ENCODE measurements at places on chromosomes 2 and 18.

DNA sequence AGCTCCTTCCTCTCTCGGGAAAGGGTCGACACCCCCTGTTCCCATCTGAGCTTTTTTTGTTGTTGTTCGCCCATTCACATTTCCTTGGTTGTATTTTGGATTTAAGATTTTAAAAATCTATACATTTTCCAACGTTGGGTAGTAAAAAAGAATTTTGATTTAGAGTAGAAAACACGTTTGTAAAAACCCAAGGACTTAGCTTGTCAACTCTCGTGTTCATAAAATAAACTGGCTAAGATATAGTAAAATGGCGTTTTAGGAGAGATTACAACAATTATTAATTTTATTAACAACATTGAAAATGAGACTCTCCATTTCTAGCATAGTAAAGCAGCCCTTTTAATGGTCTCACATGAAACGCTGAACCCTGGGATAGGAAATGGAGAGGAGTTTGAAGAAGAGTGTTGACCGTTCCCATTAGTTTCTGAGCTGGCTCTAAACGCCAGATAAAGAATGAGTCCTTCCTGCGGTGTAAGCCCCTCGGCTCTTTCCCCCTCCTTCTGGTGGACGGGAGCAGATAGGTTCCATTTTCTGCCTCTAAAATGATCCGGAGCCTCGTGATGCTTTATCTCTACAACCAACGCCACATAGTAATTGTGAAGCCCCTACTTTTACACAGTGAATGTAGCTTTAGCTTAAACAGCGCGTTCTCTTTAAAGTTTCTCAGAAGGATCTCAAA, 24.0 kb upstream of the ZNF516 start:
- DNase-seq: no peak

- no peak for DNase-seq
These were observed 110.9 kb downstream of the ROCK1 start for GRCh38 chr18:21000667-21001066.

- DNase-seq: no peak
These were observed 43.2 kb downstream of the LPIN2 start for GRCh38 chr18:2969695-2970094.

DNA sequence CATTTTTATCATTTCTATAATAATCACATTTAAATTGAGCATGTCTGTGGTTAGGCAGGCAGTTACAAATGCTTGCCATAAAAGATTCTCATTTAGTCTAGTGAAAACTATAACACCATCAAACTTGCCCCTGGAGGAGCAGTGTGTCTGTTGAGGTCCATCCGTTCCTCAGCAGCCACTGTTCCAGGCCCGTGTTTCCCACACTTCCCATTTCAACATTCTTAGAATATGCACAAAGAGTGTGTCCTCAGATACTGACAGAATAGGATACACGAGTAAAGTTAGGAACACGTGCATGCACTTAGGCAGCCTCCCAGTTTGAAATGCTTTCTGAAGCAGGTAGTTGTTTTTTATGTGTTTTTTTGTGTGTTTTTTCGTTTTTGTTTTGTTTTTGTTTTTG, 39.9 kb downstream of the NCK2 start:
- DNase-seq: no peak

DNA sequence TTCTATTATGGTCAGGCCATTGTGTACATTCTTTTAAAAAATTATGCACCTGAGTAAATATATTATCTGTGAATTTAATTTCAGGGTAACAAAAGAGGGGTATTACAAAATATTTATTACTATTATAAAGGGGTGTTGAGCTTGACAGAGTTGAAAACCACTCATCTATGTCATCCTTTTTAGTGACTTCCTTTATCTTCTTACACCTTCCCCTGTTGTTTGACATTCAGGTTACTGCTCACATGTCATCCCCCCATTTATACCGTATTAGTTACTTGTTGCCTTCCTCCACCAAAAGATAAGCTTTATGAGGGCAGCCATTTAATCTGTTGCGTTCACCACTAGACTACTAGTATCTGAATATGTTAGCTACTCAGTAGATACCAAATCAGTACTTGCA, 291.2 kb downstream of the BCL2 start:
- no peak for DNase-seq

DNA sequence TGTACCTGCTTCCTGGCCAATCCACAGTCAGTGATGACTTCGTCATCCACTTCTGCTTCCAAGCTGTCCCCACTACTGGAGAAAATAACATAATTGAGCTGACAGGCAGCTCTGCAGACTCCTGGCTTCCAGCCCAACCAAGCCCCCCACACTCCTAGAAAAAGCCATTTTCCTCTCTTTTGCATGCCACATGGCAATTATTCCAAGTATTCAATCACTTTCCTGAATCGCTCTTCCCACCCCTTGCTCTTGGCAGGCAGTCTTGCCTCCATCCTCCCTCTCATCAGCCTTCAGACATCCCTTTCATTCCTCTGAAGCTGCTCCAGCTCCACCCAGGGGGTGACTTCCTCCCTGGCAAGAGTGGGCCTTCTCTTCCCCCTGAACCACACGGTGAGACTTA, 14.3 kb upstream of the ST8SIA5 start:
- no peak for DNase-seq

- peak; percentile 70 for DNase-seq
These were observed 50.0 kb upstream of the TTC39C start for GRCh38 chr18:23964282-23965238.

DNA sequence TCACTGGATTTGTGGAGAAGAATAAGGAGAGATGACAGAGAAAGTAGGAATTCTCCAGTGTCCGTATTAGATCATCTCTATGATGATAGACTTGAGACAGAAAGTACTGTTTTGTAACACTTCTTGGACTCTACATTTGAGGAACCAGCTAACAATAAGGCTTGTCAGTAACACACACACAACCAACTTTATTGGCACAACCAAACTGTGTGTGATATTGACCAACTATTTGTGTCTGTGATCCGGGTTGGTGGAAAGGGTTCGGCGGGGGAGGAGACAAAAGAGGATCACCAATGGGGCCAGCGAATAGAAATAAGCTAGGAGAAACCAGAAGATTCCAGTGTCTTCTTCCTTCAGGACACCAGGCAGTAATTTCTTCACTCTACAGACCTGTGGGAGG, 79.8 kb downstream of the MARCHF4 start:
- DNase-seq: no peak

DNA sequence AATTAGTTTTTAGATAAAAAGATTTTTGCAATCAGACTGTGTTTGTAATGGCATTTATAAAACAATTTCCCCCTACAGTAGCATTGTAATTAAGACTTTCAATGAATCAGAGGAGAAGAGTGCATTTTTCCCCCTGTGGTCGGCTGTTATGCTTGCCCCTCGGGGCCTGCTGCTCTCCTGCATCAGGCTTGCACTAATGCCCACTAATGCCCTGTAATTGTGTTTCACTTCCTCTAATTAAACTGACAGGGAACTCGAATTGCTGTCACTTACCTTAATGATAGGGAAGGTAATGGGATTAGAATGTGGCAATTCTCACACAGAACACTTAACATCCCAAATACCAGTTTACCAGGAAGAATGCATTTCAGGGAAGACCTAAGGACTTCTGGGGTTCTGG, 61.2 kb upstream of the LRRTM1 start:
- no peak for DNase-seq

DNA sequence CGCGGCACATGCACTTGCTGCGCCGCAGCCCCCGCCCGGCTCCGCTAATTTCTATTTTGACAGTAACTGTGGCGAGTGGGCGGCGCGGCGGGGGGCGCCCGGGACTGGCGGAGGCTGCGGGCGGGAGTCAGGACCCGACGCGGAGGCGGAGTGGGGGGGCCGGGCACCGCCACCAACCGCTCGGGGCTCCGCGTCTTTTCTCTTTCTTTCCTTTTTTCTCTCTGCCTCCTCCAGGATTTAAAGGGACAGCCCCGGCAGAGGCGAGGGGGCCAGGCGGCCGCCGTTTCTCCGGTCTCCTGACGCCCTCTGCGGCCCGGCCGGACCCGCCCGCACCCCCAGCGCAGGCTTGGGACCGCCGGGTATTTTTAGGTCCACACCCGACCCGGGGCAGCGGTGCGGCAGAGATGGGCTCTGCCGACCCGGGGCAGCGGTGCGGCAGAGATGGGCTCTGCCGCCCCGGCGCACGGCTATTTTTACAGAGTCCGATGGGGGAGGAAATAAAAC, 460 bp upstream of the ZBTB7C start:
- DNase-seq: no peak

DNA sequence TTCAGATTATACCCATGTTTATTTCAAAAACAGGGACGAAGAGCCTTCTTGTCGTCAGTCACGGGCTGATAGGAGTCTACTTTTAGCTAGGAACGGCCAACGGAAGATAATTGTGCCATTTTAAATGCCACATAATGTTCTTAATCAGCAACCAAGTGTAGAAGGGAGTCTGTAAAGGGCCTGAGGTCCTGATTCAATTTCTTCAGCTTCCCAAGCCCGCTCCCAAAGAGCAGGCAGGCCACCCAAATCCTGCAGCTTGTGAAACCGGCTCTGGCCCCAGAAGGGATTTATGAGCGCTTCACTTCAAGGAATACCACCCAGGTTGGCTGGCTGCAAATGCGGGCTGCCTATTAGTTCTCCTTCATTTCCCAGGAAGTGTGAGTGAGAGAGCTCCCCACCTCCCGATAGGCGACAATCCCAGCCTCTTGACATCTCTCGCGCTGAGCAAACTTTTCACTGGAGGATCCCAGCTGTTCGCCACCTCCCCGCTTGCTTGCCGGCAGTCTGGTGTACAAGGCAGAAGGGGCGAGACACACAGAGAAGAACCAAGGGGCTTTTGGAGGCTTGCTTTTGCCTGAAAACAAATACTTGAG, 272.9 kb downstream of the CDH20 start:
- no peak for DNase-seq

DNA sequence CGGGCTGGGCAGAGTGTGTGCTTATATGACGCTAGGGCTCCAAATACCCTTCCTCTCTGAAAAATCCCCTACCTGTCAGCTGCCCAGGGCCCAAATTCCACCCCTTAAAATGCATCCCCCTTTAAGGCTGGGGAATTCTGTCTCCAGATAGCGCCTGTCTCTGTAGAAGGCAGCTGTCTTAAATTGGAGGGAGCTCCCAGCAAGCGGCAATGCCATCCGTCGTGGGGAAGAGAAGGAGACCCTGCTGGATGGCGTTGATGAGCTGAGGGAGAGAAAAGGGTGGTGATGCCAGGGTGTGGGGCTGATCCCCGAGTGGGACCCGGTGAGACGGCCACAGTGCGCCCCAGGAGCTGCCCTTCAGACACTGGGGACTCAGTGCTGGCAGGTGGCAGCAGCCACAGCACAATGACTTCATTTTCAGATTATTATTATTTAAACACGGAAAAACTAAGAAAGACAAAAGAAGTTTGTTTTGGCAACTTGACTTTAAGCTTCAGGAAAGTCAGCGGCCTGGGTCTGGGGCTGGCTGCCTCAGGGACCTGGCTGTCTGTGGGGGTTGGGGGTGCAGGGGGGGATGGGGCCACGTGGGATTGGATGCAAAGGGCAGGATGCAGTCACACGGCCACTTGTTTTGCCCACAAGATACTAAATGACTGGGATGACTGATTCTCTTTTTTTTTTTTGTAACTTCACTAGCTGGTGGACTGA, 152.8 kb downstream of the TFCP2L1 start:
- DNase-seq: no peak

GRCh38 chr2:84969511-84970209, 1.3 kb upstream of the KCMF1 start:
- DNase-seq: peak; percentile 47

DNA sequence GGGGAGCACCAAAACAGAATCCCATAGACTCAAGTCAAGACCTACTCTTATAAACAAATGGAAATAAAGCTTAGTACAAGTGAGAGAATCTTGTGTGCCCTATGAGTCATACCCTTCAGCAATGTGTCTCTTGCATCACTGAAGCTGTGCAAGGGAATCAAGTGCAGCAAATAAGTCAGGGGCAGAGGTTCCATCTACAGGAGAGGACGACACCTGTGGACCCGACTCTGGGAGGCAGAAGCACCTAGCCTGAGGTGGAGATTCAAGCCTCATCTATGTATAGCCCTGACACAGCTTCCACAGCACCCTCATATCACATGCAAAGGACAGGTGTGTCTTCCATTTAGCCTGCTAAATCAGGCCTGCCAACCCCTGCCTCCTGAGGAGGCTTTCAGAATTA, 298.2 kb downstream of the CNTNAP5 start:
- no peak for DNase-seq

GRCh38 chr2:134758633-134759032, 39.8 kb upstream of the TMEM163 start:
- DNase-seq: peak; percentile 12

DNA sequence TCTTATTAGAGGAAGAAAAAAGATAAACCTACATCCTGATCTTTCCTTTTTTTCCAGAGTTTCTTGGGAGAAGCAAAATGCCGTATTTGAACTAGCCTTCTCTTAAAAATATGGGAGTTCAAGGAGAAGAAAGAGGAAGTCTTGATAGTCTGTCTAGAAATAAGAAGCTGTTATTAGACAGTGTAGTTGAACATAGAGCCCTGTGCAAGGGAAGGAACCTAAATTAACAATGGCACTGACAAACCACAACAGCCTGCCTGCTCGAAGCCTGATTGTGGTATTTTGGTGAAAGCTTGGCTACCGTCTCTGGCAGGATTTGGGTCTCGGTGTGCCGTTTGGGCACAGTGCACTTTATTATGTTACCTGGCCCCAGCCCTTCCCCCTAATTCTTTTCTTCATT, 17.1 kb downstream of the SMARCAL1 start:
- DNase-seq: no peak

GRCh38 chr18:37368110-37368954, 197.3 kb downstream of the CELF4 start:
- DNase-seq: no peak

GRCh38 chr2:3354986-3355385, 22.6 kb downstream of the EIPR1 start:
- no peak for DNase-seq

GRCh38 chr2:78061301-78061700, 539.1 kb upstream of the LRRTM4 start:
- DNase-seq: no peak

GRCh38 chr18:73979742-73980141, 167.9 kb downstream of the FBXO15 start:
- DNase-seq: no peak

- no peak for DNase-seq
These were observed 269.5 kb upstream of the ZSWIM2 start for GRCh38 chr2:187118331-187119099.

DNA sequence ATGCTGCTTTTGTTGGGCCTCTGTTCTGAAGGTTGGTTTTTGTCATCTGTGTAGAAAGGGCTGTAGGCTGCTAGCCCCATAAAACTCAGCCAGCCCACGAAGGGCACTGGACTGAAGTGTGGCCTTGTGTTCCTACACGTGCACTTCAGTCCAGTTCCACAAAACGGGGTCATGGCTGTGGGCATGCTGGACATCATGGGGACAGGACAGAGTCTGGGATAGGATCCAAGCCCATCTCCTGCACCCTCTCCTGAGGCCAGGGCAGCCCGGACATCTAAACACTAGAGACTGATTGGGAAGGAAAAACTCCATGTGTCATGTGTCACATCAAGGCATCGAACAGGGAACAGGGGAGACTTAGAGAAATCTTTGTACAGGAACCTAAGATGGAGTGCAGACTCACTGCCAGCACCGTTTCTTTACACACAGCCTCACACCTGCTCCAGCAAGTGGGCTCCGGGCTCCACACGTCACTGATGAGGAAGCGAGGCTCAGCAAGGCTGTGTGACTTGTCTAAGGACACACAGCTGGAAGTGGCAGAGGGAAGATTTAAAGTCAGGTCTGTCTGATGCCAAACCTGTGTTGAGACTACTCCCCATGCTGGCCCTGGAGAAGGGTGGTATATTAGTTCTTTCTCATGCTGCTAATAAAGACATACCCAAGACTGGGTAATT, 74.8 kb upstream of the BCL2L11 start:
- no peak for DNase-seq

- DNase-seq: no peak
These were observed 41.7 kb downstream of the AKAIN1 start for GRCh38 chr18:5155218-5155906.

All from CD4-positive, alpha-beta T cell treated with Interleukin-21 for 1 hour (primary cell).